ENCODE measurements at places on chromosomes 3 and 15.

DNA sequence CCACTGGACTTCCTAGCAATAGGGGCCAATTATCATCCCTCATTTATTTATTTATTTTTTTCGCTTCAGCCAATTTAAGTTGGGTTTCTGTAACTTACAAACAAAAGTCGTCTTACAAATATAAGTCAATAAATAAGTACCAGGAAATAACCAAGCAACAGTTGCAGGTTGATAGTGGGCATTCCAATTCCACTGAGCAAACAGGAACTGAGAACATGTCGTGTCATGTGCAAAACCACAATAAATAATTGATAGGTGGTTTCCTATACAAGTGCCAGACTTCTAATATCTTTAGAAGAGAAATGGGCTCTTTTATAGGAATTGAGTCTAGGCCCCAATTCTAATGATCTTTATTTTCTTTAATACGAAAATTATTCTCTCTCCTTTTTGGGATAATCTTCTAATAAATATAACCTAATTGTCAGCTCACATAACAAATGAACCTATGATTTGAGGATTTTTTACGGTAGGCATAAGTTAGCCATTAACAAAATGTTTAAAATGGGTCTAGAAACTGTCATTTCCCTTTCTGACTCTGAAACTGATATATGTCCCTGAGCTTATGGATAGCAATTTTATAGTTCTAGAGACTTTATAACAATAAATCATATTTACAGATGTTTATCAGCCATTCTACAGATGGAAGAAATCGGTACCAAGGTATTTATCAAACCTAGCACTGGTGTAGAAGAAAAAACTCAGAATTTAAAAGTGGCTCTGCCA lies 571.8 kb downstream of the FOXP1 start:
- no peak for DNase-seq

DNA sequence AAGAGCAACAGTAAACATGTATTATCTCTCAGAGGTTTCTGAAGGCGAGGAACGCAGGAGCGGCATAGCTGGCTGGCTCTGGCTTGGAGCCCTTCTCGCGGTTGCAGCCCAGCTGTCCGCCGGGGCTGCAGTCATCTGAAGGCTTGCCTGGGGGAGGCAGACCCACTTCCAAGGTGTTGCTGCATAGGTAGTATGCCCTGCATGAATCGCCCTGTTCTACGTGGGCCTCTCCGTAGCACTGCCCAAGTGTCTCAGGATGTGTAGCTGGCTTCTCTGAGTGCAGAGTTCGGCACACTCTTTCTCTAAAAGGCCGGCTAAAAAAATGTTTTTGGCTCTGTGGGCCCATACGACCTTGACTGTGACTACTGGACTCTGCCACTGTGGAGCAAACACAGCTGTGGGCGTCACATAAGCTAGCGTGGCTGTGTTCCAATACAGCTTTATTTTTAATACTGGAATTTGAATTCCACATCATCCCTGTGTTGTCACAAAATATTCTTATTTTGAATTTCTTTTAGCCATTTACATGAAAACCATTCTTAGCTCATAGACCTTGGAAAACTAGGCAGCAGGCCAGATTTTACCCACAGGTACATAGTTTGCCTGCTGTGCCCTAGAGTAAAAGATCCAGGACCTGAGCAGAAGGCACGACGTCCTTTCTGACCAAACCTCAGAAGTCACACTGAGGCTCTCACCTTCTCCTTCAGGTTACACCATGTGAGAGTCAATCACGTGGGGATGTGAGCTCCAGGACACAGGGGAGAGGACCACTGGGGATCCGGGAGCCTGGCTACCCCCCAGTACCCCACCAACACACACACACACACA lies 55.9 kb downstream of the PGPEP1L start:
- DNase-seq, result no peak

- no peak for DNase-seq
Measured at GRCh38 chr15:71455107-71455506, 339.8 kb downstream of the THSD4 start.

- DNase-seq, result no peak
Measured at GRCh38 chr3:69379661-69380060, 6.2 kb downstream of the FRMD4B start.
